A172 (cell line): ENCODE measurements at places on chromosomes 13 and 19.
A peak's percentile ranks its signal among the peaks of the same experiment; 100 is the strongest.

- DNase-seq, result no peak
These were observed 24.6 kb upstream of the ZNF846 start for GRCh38 chr19:9793071-9793591.

DNA sequence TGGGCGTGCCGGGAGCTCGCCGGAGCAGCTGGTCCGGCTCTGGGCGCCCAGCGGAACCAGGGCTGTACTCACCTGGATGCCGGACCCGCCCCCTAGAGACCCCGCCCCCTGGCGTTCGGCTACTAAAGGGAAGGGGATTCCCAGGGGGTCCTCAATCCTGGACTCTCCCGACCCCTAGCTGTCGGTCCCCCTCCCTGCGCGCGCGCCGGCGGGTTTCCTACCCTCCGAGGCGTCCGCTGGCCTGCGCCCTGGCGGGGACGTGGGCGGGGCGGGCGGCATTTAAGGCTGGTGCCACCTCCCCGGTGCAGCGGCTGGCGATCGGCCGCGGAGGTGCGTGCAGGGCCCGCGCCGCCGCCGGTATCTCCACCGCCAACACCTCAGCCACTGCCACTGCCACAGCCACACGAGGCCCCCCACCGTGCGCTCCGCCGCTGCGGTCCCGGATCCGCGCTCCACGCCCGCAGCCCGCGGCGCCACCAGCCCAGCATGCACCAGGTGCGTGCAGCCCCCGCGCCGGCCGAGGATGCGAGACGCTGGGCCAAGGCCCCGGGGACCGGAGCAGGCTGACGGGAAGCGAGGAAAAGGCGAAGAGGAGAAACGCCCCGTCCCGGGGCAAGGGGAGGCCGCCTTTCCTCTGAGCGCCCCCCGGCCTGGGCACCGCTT, at the start of gene ATP12A:
ATP12A (plus strand) TSS at position 151 of the 663 bp plus-strand sequence; CDS start at position 487, 336 bp downstream.
- no peak for DNase-seq

DNA sequence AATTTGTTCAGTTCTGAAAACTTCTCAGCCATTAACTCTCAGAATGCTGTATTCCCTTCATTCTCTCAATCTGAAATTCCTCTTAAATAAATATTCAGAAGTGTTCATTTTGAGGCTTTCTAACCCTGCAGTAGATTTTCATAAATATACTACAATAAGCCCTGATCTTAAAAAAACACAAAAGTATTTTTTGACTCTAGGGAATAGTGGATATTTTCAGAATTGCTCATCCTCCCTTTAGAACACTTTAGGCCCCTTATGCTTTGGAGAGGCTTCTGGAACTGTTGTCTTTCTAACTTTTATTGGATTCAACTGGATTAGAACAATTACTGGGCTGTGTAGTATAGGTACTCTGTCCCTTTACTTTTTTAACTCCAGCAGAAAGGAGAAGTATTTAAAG, 1662.6 kb upstream of the MIR17HG start:
- DNase-seq, result no peak

DNA sequence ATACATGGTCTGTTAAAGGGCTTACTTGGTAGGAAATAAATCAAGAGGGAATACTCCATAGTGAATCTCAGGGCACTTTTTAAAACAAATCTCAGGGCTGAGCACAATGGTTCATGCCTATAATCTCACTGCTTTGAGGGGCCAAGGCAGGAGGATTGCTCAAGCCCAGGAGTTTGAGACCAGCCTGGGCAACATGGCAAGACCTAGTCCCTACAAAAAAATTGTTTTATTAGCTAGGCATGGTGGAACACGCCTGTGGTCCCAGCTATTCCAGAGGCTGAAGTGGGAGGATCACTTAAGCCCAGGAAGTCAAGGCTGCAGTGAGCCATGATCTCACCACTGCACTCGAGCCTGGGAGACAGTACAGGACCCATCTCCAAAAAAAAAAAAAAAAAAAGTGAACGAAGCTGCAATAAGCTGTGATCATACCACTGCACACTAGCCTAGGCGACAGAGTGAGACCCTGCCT, 25.2 kb downstream of the ABCC4 start:
- no peak for DNase-seq

- no peak for DNase-seq
These were observed 6.9 kb downstream of the SBSN start for GRCh38 chr19:35521124-35521743.

DNA sequence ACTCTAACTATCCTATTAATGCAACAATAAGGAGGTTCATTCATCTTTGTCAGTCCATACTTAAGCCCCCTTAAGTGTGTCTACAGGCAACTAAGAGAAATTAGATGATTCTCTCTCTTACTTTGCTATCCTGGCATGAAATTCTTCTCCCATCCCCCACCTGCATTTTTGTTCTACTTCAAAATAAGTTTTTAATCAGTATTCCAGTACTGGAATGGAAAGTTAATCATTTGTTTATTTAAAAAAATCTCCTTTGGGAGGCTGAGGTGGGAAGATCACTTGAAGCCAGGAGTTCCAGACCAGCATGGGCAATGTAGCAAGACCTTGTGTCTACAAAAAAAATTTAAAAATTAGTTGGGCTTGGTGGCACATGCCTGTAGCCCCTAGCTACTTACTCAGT, 222.1 kb downstream of the MZT1 start:
- peak; percentile 1 for DNase-seq

- DNase-seq, result no peak
These were observed 57.7 kb downstream of the MLLT1 start for GRCh38 chr19:6221878-6222746.

DNA sequence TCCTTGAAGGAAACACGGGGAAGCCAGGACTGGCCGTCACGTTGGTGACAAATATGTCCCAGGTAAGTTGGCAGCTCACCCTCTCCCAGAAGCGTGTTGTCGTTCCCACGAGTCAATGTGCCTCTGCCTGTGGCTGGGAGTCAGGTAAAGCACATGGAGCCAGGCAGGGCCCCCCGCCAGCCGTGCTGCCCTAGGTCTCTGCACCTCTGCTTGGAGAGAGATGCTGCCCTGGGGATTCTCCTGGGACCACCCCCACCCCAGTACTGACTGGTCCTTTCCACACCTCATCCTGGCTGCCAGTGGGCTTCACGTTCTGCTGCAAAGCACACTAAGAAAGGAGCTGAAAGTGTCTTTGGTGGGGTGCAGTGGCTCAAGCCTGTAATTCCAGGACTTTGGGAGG, 9.9 kb downstream of the ZNF114 start:
- DNase-seq, result no peak

GRCh38 chr13:40377783-40378182, 288.7 kb downstream of the FOXO1 start:
- DNase-seq, result no peak

- DNase-seq, result peak; percentile 19
These were observed 81.7 kb downstream of the KLF12 start for GRCh38 chr13:74052402-74052928.

DNA sequence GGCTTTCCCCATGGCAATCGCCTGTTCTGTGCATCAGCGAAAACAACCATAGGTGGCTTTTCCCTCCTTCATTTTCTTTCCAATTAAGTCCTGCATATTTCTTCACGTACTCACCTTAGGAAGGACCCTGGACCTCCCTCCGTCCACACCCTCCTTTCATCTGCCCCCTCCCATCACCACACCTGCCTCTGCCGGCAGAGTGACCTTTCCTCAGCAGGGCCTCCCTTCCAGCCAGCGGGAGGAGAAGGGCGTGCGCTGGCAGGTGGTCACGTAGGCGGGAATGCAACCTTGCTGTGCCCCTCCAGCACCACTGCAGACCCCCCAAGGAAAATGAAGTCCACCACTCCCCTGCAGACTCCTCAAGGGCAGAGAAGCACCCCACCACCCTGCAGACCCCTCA, 61.1 kb downstream of the GSX1 start:
- DNase-seq, result no peak

DNA sequence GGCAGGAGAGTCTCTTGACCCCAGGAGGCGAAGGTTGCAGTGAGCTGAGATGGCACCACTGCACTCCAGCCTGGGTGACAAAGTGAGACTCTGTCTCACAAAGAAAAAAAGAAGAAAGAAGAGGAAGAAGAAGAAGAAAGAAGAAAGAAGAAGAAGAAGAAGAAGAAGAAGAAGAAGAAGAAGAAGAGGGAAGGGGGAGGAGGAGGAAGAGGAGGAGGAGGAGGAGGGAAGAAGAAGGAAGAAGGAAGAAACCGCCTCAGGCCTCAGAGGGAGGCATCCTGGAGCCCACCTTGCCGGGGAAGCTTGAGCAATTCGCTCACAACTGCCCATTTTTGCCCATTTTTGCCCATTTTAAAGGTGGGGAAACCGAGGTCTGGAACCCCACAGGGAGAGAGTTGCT, 9.5 kb downstream of the FCGBP start:
- DNase-seq, result no peak

- peak; percentile 18 for DNase-seq
These were observed 454.5 kb downstream of the IRS2 start for GRCh38 chr13:109331898-109332297.

DNA sequence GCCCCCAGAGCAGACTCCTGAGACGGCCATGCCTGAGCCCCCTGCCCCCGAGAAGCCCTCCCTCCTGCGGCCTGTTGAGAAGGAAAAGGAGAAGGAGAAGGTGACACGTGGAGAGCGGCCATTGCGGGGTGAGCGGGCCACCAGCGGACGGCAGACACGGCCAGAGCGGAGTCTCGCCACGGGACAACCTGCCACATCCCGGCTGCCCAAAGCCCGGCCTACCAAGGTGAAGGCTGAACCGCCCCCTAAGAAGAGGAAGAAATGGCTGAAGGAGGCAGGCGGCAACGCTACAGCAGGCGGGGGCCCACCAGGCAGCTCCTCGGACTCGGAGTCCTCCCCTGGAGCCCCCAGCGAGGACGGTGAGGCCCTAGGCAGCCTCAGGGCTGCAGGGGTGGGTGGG, 24.1 kb downstream of the RRAS start:
- no peak for DNase-seq
